ENCODE measurements at places on chromosomes 3 and 15.

DNA sequence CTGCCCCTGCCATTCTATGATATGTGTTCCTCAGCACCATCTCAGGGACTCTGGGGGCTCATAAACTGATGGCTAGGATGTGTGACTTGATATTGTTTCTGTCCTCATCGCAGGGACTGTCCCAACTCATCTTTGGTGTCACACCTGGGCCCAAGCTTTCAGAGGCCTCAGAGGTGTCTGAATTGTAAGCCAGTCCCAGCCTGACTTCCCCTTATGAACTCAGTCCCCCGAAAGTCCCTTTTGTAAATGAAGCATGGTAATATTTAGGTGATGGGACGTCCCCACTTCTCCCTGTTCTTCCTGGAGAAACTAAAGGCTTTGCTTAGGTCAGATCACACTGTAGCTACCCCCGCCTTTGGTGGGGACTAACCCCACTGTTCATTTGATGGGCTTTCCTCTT, 142.4 kb upstream of the TLE3 start:
- peak; percentile 70 for DNase-seq

GRCh38 chr15:64901914-64902313, 9.8 kb upstream of the ANKDD1A start:
- DNase-seq = no peak

DNA sequence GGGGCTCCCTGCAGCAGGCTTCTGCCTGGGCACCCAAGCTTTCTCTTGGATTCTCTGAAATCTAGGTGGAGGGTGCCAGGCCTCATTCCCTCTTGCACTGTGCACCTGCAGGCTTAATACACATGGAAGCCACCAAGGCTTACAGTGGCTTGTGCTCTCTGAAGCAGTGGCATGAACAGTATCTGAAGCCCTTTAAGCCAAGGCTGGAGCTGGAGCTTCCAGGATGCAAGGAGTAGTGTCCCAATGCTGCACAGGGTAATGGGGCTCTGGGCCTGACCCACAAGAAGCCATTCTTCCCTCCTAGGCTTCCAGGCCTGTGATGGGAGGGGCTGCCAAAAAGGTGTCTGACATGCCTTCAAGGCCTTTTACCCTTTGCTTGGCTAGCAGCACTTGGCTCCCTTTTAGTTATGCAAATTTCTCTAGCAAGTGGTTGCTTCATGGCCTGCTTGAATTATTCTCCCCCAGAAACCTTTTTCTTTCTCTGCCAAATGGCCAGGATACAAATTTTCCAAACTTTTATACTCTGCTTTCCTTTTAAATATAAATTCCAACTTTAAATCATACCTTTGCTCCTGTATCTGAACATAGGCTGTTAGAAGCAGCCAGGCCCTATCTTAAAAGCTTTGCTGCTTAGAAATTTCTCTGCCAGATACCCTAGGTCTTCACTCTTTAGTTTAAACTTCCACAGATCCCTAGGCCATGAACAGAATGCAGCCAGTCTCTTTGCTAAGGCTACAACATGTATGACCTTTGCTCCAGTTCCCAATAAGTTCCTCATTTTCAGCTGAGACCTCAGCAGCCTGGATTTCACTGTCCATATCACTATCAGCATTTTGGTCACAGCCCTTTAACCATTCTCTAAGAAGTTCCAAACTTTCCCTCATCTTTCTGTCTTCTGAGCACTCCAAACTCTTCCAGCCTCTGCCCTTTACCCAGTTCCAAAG, 201.1 kb upstream of the LRRFIP2 start:
- DNase-seq = peak; percentile 32

DNA sequence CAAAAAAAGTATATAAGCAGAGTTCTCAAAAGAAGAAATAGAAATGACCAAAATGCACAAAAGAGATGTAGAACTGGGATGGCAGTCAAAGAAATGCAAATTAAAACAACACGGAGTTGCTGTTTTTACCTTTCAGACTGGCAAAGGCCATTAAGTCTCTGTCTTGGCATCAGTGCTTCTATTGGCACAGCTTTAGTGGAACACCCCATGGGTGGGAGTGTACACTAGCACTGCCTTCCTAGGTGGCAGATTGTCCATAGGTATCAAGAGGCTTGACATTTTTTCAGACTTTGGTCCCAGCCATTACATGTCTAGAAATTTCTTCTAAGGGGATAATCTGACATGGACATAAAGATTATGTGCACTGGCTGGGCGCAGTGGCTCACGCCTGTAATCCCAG, 58.1 kb upstream of the VILL start:
- no peak for DNase-seq

DNA sequence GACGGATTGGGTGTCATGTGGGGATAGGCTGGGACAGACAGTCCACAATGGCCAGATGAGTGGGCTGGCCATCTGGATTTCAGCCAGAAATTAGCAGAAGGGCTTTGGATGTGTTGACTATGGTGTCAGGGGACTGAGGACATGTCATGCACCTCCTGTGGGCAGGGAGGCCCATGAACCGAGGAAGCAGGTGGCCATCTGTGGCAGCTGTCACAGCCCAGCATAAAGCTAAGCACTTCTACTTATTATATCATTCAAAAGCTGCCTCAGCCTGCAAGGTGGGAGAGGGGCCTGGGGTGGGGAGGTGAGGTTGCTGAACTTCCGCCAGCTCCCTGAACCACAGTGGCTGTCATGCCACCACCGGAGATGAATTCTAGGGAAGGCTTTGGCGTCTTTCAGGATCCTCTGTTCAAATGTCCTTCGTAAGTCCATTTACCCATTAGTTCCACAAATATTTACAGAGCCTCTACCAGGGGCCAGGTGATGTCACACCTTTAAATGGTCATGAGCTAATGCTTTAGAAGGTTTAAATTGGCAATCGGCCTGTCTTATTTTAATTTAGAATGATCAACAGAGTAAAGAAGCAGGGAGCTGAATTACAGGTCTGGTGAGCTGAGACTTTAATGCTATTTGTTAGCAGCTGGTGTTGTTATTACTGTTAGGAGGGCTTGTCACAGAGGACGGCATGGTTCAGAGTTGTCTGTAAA, 23.6 kb upstream of the CAV3 start:
- DNase-seq = no peak

DNA sequence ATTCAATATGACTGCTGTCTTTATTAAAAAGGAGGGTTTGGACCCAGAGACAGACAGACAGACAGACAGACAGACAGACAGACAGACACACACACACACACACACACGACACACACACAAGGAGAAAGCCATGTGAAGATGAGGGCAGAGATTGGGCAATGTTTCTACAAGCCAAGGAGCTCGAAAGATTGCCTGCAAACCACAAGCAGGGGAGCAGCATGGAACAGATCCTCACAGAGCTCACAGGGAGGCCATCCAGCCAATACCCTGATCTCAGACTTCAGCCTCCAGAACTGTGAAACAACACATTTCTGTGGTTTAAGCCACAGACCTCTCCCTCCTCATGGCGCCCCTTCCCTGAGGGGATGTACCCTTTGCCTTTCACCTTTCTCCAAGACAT, 35.8 kb upstream of the ABHD2 start:
- no peak for DNase-seq

- no peak for DNase-seq
Observed at GRCh38 chr3:116087426-116087825, 357.9 kb downstream of the LSAMP start.

DNA sequence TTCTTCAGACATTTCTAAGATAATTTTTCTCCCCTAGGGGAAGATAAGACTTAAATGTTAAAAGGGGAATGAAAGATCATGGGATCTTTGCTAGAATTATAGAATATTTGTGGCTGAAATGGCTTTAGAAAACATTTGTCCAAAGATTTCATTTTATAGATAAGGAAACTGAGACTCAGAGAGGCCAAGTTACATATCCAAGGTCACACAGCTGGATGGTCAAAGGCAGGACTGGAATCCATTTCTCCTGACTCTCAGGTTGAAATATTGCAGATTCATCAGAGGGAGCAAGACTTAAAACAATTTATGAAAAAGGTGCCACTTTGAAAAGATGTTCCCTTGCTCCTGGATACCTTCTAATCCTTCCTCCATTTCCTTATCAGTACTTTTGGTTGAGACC, 19.5 kb upstream of the LEKR1 start:
- no peak for DNase-seq

- DNase-seq = no peak
Observed at GRCh38 chr3:62361824-62362223, 11.5 kb downstream of the FEZF2 start.

DNA sequence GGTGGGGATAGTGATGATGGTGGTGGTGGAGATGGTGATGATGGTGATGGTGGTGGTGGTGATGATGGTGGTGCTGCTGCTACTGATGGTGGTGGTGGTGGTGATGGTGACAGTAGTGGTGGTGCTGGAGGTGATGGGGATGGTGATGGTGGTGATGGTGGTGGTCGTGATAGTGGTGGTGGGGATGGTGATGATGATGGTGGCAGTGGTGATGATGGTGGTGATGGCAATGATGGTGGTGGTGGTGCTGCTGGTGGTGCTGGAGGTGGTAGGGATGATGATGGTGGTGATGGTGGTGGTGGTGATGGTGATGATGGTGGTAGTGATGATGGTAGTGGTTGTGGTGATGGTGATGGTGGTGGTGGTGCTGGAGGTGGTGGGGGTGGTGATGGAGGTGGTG, 21.3 kb downstream of the DNAJB8 start:
- DNase-seq = no peak

GRCh38 chr15:79003896-79004295, 59.0 kb upstream of the CTSH start:
- no peak for DNase-seq

- DNase-seq = no peak
Observed at GRCh38 chr15:99712415-99712814, 20.8 kb downstream of the LYSMD4 start.

DNA sequence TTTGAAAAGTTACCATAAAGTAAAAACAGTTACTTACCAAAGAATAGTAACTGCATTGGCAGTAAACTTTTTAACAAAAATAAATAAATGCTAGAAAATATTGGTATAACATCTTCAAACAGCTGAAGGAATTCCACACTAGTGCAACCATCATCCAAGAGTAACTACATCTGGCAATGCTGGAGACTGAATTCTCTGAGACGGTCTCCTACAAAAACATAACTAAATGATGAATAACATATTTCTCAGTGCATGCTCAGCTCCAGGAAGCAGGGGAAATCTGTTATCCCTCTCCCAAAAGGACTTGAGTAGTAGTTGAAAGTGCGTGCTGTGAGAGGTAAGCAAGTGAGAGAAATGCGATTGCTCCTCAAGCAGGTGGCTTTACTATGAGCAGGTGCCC, 526.8 kb upstream of the CCDC54 start:
- DNase-seq = no peak

- DNase-seq = no peak
Observed at GRCh38 chr3:195149292-195150030, 121.5 kb downstream of the XXYLT1 start.
